Ascending aorta (tissue), 2 donors: ENCODE measurements at places on chromosomes 13 and 19. TPM values are rescaled to one million over a fixed set of nuclear protein-coding genes. Genes with fewer than 3 reads are reported as not detected.
A peak's percentile ranks its signal among the peaks of the same experiment; 100 is the strongest.

- DNase-seq, result no peak
Measured at GRCh38 chr19:57192077-57192420, 749 bp downstream of the ZNF264 start.

DNA sequence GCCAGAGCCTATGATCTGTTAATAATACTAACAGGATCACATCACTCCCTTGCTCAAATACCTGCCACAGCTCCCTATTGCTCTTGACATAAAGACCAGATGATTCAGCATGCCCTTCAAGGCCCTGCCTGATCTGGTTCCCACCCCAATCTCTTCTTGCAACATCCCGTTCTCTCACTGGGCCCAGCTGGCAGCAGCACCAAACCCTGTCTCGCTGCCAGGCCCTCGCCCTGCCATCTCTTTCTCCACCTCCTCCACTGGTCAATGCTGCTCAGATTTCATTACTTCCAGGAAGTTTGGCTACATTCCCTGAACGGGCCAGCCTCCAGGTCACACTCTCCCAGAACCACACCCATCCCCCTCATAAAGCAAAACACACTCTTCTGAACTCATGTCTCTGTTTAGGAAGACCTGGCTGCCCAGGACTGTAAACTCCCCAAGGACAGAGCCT is 8.6 kb upstream of the BCAT2 start:
- DNase-seq, result peak; percentile 64

GRCh38 chr13:99425485-99426341 is 75.6 kb upstream of the TM9SF2 start:
- no peak for DNase-seq

Gene ADGRL1
- total RNA-seq, result 26.0 TPM

- no peak for DNase-seq
Measured at GRCh38 chr13:99042521-99043250, 64.8 kb upstream of the DOCK9 start.

DNA sequence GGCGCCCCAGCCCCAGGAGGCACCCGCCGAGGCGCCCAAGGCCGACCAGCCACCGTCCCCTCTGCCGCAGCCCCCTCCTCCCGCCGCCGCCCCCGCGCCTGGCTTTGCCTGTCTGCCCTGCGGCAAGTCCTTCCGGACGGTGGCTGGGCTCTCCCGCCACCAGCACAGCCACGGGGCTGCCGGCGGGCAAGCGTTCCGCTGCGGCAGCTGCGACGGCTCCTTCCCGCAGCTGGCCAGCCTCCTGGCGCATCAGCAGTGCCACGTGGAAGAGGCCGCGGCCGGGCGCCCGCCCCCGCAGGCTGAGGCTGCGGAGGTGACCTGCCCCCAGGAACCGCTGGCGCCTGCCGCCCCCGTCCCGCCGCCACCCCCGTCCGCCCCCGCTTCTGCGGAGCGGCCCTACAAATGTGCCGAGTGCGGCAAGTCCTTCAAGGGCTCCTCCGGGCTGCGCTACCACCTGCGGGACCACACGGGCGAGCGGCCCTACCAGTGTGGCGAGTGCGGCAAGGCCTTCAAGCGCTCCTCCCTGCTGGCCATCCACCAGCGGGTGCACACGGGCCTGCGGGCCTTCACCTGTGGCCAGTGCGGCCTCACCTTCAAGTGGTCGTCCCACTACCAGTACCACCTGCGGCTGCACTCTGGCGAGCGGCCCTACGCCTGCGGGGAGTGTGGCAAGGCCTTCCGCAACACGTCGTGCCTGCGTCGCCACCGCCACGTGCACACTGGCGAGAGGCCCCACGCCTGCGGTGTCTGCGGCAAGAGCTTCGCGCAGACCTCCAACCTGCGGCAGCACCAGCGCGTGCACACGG is 2.6 kb upstream of the NAT14 start:
- DNase-seq, result no peak

DNA sequence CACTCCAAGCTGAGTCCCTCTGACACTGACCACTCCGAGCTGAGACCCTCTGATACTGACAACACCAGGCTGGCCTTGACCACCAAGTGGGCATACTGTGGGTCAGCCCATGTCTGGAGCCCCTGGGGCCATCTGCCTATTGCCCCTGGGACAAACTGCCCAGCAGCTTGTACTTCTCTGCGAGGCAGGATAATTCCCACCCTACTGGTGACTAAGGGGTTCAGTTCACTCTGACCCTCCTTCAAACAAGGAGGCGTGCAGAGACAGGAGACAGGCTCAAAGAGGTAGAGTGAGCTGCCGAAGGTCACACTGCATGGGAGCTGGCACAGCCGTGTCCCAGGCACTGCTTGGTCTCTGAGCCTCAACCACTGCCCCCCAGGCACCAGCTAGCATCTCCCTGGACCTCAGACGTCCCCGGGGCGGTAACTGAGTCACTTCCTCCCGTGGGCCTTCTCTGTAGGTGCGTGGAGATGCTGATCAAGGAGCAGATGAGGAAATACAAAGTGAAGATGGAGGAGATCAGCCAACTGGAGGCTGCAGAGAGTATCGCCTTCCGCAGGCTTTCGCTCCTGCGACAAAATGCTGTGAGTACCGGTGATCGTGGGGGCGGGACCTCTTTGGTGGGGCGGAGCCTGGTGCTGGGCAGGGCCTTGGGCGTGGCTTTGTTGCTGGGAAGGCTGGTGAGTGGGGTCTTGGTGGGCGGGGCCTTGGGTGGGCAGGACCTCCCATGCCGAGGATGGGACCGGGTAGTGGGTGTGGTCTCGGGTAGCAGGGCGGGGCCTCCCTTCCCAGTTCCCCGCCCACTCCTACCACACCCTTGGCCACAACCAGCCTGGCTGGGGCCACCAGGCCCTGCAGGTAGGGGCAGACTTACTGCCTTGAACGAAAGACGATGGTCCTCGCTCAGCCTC is 5.8 kb upstream of the USE1 start:
- no peak for DNase-seq

GRCh38 chr19:30817965-30818567 is 445.9 kb downstream of the ZNF536 start:
- DNase-seq, result no peak

Gene COL4A1
- total RNA-seq, result 756 TPM

DNA sequence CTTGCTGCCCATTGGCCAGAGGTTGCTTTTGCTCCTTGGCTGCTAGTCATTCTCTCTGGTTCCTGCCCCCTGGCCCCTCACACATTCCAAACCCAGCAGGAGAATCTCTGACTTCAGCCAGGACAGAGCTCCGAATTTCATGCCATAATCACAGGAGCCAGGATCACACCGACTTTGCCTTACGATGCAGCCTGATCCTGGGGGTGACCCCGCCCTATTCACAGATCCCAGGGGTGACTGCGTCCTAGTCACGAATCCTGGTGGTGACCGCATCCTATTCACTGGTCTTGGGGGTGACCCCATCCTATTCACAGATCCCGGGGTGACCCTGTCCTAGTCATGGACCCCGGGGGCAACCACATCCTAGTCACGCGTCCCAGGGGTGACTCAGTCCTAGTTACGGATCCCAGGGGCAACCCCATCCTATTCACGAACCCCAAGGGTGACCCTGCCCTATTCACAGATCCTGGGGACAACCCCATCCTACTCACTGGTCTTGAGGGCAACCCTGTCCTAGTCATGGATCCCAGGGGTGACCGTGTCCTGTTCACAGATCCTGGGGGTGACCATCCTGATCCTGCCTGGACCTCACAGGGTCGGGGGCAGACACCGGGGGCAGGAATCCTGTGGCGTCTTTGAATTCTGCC is 7.4 kb upstream of the TEX29 start:
- DNase-seq, result no peak

Gene ZNF813
- 1.3 TPM for total RNA-seq

GRCh38 chr13:98476106-98476505 is 100.8 kb downstream of the STK24 start:
- no peak for DNase-seq

- DNase-seq, result no peak
Measured at GRCh38 chr19:17966550-17967256, at the start of gene KCNN1. KCNN1 (plus strand) TSS chr19:17967107; CDS start chr19:17973889, 6,782 bp downstream.

GRCh38 chr13:113664751-113665596 is 2.0 kb upstream of the GRK1 start:
- DNase-seq, result no peak

- no peak for DNase-seq
Measured at GRCh38 chr13:29889111-29889510, 38.7 kb upstream of the UBL3 start.

DNA sequence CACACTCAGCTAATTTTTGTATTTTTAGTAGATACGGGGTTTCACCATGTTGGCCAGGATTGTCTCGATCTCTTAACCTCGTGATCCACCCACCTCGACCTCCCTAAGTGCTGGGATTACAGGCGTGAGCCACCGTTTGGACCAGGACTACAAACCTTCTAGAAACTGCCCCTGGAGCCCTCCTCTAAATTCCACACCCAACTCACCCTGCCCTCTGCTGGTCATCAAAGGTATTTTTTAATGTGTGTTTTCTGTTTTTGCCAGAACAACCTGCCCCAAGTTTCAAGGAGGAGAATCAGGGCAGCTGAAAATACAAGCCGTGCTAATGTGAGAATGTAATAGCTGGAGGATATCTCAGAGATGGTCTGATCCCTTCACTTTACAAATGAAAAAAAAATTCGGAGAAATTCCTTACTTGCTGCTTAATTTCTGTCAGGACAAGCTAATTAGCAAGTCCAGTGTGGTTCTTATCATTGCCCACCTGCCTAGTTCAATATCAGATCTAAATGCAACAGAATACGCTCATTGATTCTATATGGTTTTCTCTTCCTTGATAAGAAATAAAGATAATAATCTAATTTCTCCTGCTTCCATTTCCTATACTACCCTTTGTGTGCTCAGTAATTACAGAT is 4.1 kb downstream of the ATP8A2 start:
- no peak for DNase-seq

- no peak for DNase-seq
Measured at GRCh38 chr19:10478476-10478875, 24.7 kb downstream of the KEAP1 start.

Gene CYP4F12
- 17.2 TPM for total RNA-seq

Gene NOVA2
- 11.3 TPM for total RNA-seq

Gene NR1H2
- total RNA-seq, result 150 TPM

Gene UBA52
- 554 TPM for total RNA-seq

GRCh38 chr19:43749898-43750297 is 4.9 kb downstream of the SMG9 start:
- DNase-seq, result no peak

- no peak for DNase-seq
Measured at GRCh38 chr19:34057155-34057554, 115.1 kb upstream of the LSM14A start.

GRCh38 chr13:102589301-102589822 is 7.4 kb upstream of the TPP2 start:
- DNase-seq, result no peak

DNA sequence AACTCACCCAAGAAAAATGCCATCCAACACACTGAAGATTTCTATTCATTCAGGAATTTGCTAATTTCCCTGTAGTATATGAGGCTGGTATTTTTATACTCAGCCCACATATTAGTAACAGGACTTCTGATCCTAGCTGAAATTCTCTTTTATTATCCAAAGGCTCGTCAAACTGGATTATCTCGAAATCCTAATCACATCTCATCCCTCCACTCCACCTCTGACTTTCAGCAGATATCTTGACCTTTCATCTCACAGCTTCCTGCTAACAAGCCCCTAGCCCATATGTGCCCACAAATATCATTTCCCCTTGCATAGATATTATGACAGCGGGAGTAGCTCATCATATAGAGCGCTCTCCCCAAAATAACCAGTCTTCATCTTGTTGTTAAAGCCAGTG is 279.7 kb downstream of the FGF14 start:
- DNase-seq, result no peak

DNA sequence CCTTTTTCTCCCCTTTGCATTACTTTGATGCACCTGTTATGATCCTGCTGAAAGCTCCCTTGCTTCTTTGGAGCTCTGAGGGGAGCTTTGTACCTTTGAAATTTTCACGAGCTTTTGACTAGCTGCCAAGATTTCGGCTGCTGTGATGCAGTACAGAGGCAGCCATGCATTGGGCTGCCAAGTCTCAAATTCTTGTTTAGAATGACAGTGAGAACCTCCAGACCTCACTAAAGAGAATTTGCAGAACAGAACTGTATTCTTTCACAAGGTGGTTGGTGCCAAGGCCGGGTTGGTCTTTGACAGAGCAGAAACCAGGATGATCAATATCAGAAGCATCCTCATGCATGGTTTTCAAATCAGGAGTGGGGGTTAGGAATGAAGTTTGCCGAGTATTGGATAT is 414.8 kb downstream of the GPC5 start:
- DNase-seq, result no peak

Gene SIGLEC10
- 5.4 TPM for total RNA-seq

GRCh38 chr13:98240135-98240534 is 63.1 kb upstream of the RNF113B start:
- DNase-seq, result no peak

Gene SIGLEC14
- total RNA-seq, result 0.75 TPM

Gene HMGB1
- total RNA-seq, result 135 TPM

Gene PLA2G4C
- 110 TPM for total RNA-seq

Gene ATP7B
- 37.7 TPM for total RNA-seq

DNA sequence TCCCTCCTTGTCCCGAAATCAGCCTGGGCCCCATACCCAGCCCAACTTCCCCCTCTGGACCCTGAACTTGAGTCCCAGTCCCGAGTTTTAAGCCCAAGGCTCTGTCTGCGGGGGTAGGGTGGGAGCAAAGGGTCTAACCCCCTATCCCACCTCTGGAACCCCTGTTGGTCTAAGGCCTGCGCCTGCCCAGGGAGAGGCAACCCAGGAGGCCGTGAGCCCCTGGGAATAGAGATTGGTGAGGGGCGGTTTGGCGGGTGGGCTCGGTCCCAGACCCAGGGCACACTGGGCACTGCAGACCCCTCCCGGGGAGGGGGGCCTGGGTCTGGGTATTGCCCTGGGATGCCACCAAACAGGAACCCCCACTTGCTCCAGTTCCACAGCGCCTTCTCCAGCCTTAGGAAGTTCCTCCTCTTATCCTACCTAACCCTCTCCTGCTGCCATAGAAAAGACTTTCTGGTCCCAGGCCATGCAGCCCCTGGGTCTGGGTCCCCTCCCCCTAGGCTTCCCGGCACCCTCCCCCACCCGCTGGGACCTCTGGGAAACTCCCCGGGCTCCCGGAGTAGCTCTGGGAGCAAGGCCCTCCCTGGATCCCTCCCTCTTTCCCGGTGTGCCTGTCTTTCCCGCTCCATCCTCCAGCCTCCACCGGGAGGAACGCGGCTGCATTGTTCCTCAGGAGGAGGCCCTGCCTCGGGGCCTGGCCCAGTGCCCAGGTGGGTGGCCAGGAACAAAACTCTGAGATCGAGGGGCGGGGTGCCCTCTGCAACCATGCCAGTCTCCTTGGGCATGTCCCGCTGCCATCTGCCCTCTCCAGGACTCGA is 33.6 kb upstream of the NANOS3 start:
- no peak for DNase-seq

- no peak for DNase-seq
Measured at GRCh38 chr13:75656425-75656989, 20.4 kb downstream of the LMO7 start.

Gene ZNF43
- total RNA-seq, result 8.4 TPM
